ENCODE measurements at places on chromosomes 6 and 20.

DNA sequence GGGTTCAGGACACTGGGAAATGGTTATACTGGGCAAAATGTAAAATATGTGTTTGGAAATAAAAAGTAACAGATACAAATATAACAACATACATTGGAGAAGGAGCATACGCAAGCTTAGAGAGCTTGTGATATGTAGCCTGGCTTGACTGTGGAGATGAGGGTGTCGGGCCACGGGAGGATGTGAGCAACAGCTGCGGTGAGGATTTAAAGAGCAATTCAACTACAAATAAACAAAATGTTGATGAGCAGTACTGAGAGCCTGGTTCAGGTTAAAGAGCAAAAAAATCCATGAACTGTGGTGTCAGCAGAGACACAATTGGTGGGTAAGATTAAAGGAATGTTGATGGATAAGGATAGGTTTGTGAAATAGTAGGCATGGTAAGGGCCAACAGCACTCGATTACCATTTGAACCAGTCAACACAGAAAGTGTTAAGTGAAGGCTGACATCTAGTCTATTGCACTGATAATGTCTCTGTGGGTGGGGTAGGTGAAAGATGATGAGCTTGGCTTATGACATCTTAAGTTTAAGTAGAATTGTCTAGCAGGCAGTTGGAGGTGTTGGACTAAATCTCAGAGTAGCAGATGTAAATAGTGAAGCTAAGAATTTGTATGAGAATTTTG is 723.2 kb downstream of the EPM2A start:
- DNase-seq = no peak

DNA sequence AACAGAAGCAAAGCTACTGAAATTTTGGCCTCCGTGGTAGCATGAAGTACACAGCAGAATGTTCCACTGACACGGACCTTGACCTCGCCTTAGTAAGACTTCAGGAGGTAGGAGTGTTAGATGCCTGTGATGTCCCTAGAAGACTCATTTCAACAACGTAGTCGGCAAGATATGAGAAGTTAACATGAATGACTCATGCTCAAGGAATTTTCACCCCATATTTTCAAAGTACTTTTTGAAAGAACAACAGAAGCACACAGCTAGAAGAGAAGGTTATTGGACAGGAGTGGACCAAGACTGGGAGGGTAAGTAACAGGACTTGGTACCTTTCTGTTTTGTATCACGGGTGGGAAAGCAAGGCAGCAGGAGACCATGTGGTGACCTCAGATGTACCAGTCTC is 78.0 kb downstream of the DZANK1 start:
- DNase-seq = peak; percentile 47

GRCh38 chr6:1678201-1678600 is 68.5 kb downstream of the FOXC1 start:
- no peak for DNase-seq

DNA sequence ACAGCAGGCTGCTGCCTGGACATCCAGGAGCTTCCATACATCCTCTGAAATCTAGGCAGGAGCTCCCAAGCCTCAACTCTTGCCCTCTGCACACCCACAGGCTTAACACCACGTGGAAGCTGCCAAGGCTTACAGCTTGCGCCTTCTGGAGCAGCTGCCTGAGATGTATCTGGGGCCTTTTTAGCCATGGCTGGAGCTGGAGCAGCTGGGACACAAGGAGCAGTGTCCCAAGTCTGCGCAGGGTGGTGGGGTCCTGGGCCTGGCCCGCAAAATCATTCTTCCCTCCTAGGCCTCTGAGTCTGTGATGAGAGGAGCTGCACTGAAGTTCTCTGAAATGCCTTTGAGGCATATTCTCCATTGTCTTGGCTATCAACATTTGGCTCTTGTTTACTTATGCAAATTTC is 255.0 kb downstream of the DLL1 start:
- no peak for DNase-seq

DNA sequence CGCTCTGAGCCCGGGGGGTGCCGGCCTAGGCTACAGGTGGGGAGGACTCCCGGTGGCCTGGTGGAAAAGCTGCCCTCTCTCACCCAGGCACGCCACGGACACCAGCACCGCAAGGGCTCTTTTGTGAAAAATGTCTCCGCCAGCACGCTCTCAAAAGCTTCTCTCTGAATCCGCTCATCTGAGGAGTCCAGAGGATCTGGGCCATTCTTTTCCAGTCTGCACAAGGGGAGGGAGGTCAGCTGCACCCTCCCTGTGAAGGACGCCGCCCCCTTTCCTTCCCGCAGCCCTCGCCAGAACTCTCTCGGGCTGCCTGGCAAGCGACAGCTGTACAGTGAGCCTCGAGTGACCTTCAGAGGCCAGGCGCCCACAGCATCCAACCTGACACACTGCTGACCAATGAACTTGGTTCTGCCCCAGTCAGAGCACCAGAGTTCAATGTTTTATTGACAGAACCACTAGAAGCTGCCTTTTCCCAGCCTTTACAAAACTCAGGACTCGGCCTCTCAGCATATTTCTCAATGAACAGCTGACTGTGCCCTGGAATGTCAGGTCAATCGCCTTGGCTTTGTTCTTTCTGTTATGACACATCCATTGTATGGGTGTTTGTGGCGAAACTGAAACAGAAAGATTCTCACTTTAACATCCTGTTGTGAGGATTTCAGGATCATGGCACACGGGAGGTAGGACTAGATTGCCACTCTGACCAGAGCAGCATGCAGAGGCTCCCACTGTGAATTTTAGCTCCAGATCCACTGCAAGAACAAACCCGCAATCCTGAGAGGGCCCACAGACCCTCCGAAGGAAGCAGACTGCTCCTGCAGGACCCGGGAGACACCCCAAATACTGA is 26.7 kb downstream of the SERPINB9 start:
- peak; percentile 79 for DNase-seq

DNA sequence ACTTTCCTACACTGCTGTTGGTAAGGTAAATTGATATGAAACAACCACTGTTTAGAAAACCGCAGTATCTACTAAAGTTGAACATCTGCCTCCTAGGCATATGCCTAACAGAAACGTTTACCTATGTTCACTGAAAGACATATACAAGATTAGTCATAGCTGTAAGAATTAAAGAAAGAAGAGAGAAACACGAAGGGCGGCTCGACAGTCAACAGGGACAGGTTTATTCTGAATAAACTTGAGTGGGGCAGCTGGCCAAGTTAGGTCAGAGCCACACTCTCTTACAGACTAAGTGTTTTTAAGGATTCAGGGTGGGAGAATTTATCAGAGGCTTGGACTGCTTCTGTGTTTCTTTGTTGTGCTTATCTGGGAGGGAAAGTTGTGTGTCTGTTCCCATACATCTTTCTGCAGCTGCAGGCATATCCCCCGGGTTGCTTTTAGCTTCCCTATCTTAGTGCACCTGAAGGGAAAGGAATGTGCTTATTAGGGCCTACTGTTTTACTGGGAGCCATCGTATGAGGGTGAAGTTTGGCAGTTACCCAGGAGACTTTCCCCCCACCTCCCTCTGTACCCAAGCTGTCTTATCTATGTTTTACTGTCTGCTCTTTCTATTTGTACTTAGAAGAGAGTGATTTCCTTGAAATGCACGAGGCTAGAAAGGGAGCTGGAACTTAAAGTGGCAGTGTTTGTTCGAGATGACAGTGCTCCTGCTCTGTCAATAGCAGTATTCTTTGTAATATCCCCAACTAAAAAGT is 20.4 kb downstream of the PROCR start:
- DNase-seq = no peak

- no peak for DNase-seq
Measured at GRCh38 chr6:149248693-149249369, 68.7 kb upstream of the TAB2 start.

GRCh38 chr6:162651505-162651904 is 76.1 kb downstream of the PRKN start:
- DNase-seq = no peak

GRCh38 chr20:38224531-38224930 is 36.0 kb downstream of the KIAA1755 start:
- DNase-seq = no peak

All from fibroblast of upper back skin (primary cell).